ENCODE measurements at places on chromosomes 6 and 20.

GRCh38 chr20:25037288-25038102 is 20.4 kb downstream of the ACSS1 start:
- peak; percentile 14 for DNase-seq

DNA sequence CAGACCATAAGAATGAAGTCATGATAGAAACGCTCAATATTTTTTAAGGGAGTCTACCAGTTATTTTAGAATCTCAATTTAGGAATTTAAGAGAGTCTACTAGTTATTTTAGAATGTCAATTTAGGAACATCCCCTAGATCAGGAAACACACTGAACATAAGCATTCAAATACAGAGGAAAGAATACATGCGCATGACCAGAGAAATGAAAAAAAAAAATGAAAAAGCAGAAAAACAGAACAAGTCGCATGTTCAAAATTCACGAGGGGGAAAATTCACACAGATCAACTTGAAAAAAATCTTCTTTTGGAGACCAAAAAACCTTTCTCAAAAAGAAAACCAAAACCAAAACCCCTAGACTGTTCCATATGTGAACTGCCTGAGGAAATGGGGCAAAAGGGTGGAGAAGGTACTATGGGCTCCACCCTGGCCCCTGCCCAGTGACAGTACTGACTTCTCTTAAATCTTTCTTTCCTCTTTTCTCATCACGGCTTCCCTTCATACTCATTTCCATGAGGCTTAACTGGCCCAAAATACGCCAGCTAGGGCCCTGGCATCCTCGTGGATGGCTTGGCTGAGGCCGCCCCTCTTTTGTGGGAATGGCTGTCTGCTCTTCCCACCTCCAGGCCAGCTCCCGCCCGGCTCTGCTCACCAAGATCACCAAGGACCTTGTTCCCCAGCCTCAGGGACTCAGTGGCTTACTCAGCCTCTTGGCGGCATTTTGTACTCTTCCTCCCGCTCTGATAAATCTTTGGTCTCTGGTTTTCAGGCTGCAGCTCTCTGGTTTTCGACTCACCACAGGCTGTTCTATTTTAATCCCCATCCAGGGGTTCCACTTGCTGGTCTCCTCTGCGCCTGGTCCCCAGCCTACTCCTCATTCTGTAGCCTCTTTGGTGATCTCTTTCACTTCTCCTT is 11.2 kb downstream of the ZBTB2 start:
- no peak for DNase-seq

DNA sequence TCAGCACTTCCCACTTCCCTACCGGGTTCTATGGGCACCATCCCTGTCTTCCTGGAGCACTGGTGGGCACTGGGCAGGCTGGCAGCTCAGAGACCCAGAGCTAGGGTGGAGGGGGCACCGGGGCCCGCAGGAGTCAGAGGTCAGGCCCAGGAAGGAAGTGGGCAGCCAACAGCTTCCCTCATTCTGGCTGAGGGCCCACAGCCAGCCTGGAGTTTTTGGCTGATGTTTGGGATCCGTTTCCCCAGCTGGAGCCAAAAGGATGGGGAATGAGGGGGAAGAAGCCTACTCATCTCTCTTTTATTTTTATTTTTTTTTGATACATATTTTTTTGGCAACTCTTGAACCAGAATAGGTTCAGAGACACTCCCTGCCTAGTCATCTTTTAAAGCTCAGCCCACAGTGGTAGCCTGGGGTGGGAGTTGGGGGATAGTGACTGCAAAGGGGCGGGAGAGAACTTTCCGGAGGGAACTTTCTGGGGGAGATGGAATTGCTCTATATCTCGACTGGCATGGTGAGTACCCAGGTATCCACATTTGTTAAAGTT is 54.2 kb upstream of the MLN start:
- no peak for DNase-seq

GRCh38 chr6:129732034-129732433 is 22.1 kb upstream of the ARHGAP18 start:
- DNase-seq, result no peak

GRCh38 chr6:39239527-39240154 is 10.4 kb upstream of the KCNK5 start:
- DNase-seq, result no peak

- no peak for DNase-seq
Observed at GRCh38 chr6:47476781-47477496, 650 bp upstream of the CD2AP start.

GRCh38 chr20:35972462-35972861 is 4.1 kb downstream of the CNBD2 start:
- no peak for DNase-seq

Data from stimulated activated naive CD4-positive, alpha-beta T cell (primary cell).